ENCODE measurements at places on chromosomes 3 and 15. TPM values are rescaled to one million over a fixed set of nuclear protein-coding genes. Genes with fewer than 3 reads are reported as not detected.
A peak's percentile ranks its signal among the peaks of the same experiment; 100 is the strongest.

- no peaks in the 10 kb centered on the region for H3K27me3 ChIP-seq
- H3K36me3 ChIP-seq: peaks cover 16% of the 10 kb centered on the region
- peak overlapping the region; percentile 77 for H3K4me3 ChIP-seq
- peak overlapping the region; percentile 94 for H3K27ac ChIP-seq
- peaks cover 68% of the 10 kb centered on the region for H3K4me1 ChIP-seq
- no peak for DNase-seq
Measured at GRCh38 chr15:74778599-74778970, 3.3 kb upstream of the CSK start.

- no peaks in the 10 kb centered on the region for H3K4me1 ChIP-seq
- no peak overlapping the region for H3K4me3 ChIP-seq
- no peaks in the 10 kb centered on the region for H3K36me3 ChIP-seq
- no peak overlapping the region for H3K27ac ChIP-seq
Measured at GRCh38 chr3:31789429-31789828, 191.6 kb downstream of the OSBPL10 start.

DNA sequence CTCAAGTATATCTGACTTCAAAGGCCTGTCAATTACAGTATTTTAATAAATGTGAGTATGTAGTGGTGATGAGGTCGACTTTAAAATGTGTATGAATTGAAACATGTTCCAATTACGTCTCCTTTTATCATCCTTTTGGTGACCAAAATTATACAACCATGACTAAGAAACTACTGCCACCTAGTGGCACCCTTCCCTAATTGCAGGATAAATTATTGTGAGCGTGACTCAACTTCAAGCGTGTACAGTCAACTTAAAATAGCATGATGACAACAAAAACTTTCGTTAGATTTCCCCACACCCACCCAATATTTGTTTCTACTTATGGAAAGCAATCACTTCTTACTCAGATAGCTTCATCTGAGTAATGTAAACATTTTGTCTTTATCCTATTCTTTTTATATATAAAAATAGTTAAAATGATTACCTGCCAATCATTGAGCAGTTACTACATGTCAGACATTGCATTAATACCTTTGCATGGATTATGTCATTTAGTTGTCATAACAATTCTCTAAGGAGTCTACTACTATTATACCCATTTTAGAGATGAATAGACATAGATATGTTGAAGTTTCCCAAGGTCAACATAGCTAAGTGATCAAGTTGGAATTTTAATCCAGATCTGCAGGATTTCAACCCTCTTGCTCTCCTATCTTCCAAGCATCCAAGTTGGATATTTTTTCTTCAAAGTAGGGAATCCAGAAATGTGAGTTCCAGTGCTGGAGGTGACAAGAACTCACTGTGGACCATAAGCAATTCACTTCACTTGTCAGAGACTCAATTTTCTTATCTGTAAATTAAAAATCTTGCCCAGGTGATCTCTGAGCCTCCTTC, 106.0 kb downstream of the MEX3B start:
- H3K27me3 ChIP-seq: peaks cover 3% of the 10 kb centered on the region
- peak; percentile 35 for DNase-seq
- no peaks in the 10 kb centered on the region for H3K4me1 ChIP-seq
- H3K36me3 ChIP-seq: no peaks in the 10 kb centered on the region
- H3K27ac ChIP-seq: no peak overlapping the region

Gene FBXO22
- total RNA-seq: 41.4 TPM

Gene IL16
- total RNA-seq: 240 TPM

Gene CCDC9B
- 0.76 TPM for total RNA-seq

All from activated CD8-positive, alpha-beta T cell treated with anti-CD3 and anti-CD28 coated beads, Interleukin-2, amount 10 ng/mL, durations not matched to agents 7 days and 5 days (primary cell).